ENCODE measurements at places on chromosomes 2 and 18.

- DNase-seq = no peak
These were observed 323.0 kb downstream of the MTX2 start for GRCh38 chr2:176592216-176592615.

- DNase-seq = no peak
These were observed 85.6 kb upstream of the LHCGR start for GRCh38 chr2:48841126-48841525.

DNA sequence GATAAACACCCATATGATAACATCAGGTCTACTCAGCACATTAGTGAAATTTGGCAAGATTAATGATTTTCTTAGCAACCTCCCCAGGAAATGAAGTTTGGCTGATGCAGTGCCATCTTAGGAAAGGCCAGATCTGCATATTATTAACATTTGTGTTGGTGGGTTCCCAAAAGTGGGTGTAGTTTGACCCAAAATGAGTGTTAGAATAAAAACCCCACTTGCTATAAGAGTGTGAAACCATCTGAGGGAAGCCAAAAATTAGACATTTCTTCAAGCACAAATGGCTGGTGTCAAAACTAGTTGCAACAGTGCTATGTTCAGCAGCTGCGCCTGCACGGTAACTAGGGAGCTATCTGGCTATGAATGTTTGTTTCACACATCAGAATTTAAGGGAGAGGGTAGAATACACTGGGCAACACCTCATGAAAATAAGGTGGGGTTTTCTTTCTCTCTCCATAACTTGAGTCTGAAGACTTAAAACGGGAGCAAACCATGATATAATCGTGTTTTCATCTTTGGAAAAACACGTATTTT is 15.9 kb upstream of the CSRNP3 start:
- DNase-seq = no peak

GRCh38 chr2:215370112-215370965 is 58.5 kb downstream of the ATIC start:
- DNase-seq = no peak

GRCh38 chr2:25355270-25355669 is 13.5 kb upstream of the DNMT3A start:
- DNase-seq = no peak

DNA sequence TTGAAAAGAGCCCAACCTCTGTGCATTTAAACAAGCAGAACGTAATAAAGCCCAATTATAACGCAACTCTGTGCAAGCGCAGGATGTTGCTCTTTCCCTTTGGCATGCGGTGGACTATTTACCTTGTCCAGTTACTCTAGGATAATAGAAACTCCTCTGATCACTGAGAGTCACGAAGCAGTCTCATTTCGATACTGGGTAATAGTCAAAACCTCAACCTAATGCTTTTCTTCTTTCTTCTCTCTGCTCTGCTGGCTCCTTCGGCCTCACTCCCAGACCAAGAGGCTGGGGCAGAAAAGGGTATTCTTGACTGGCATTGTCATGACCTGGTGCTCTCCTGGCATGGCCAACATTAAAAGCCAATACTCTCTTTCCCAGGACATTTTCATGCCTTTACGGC is 89.7 kb upstream of the GCFC2 start:
- DNase-seq = no peak

DNA sequence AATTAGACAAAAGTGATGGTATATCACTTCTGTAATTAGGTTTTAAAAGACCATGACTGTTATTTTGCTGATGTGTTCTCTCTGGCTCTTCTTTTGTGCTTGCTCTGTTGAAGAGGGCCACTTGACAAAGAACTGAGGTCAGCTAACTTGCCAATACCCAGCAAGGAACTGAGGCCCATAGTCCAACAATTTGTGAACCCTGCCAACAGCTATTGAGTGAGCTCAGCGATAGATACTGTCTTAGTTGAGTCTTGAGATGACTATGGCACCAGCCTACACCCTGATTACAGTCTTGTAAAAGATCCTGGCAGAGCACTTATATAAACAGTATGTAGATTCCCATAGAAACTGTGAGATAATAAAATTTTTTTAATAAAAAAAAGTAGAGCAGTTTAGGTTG is 103.0 kb downstream of the BMPR2 start:
- DNase-seq = no peak

- no peak for DNase-seq
These were observed 170.9 kb upstream of the GATA6 start for GRCh38 chr18:21998486-21998885.

- DNase-seq = no peak
These were observed 78.8 kb downstream of the SLC8A1 start for GRCh38 chr2:40373111-40373510.

DNA sequence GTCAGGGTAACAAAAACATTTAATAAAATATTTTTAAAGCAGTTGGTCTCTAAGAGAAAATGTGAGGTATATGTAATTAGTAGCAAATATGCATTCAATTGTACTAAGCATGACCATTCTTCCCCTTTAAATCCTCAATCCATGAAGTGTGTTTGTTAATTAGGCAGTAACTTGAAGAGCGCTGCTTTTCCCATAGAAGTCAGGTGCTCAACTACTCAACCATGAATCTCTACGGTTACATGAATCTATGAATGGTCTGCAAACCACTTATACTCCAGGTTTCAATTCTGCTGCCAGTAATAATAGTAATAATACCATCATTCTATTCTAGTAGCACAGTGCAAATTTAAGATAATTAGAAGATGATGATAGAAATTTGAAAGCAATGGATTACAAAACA is 55.8 kb downstream of the SLC8A1 start:
- no peak for DNase-seq

Measured in cerebellar cortex (tissue), 1 donor.